ENCODE measurements at places on chromosomes 1 and 21.

- no peak for DNase-seq
These were observed 377.1 kb downstream of the LRRIQ3 start for GRCh38 chr1:73820843-73821242.

DNA sequence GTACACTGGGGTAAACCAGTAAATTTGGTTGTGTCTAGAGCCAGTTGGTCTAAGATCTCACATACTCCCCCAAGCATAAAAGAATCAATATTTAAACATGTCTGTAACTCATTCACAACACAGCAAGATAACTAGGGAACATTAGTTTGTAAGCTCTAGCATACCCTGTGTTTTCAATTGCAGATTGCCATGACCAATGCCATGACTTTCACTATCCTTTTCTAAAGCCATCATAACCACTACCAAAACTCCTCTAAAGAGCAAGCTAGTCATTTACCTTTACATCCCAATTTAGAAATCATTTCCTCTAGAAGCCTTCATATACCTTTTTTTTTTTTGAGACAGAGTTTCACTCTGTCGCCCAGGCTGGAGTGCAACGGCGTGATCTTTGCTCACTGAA is 56.5 kb upstream of the PLA2G4A start:
- no peak for DNase-seq

DNA sequence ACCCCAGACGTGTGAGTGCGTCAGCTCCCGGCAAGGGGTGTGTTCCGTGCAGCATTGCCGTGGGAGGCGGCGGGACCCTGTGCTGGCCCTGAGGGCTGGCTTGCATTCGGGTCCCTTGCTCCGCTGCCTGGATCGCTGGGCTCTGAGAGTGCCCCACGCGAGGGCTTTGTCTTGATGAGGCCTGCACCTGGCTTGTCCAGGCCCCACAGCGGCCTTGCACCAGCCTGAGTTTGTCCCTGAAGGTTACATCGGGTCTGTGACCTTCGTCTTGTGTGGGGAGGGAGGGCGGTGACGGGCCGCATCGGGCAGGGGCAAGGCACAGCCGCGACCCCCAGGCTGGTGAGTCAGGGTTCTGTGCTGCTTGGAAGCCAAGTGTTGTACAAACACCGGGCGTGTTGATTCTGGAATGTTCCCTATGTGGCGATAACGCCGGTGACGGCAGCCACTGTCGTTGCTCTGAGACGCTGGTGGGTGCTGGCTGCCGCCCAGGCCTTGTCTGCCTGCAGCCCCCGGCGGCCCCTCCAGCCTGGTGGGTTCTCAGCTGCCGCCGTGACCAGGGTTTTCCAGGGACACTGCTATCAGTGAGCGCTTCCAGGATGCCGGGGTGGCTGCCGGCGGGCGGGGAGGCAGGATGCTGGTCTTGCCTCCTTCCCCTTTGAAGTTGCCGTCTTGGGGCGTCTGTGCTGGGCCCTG is 42.9 kb downstream of the SLX9 start:
- no peak for DNase-seq

DNA sequence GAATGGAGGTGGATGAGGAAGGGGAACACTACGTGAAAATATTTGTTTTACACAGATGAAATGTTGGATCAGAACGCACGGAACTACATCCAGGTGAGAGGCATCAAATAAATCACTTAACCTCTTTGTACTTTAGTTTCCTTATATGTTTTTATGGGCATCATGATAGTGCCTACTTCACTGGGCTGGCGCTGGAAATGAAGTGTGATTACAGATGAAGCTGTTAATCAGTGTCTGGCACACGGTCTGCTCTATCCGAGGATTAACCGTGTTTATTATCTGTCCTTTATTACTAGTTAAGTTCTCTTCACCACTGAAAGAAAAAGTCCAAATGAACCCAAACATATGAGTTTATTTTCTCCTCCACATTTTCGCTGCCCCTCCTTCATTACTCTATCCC is 96.0 kb upstream of the TRABD2B start:
- peak; percentile 66 for DNase-seq

DNA sequence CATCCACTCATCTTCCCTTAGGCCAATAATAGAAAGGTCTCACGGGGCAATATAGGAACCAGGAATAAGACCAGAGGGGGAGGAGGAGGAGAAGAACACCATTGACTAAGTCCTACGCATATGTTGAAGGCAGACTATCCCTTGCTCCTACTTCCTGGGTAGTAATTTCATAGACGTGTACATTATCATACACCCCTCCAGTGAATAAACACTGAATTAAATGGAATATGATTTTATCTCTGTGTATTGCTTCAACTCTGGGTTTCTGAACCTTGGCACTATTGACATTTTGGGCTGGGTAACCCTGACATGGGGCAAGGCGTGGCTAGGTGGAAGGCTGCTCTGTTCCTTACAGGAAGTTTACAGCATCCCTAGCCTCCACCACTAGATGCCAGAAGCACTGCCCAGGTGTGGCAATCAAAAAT is 17.3 kb upstream of the FHAD1 start:
- DNase-seq, result no peak

DNA sequence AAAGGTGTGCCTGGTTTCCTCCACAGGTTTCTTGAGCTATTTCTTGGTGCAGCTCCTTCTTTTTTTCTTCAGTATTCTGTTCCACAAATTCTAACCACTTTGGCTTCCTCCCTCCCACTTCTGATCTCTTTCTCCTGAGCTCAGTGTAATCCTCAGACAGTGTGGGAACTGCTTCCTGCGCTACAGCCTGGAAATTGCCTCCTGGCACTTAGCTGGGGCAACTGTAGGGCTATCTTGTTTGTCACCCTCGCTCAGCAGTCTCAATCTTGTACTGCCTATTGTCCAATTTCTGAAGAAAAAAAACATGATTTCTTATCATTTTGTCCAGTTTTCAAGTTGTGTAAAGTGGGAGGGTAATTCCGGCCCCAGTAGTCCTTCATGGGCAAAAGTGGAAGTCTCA is 24.0 kb upstream of the GALNT2 start:
- no peak for DNase-seq

- DNase-seq, result no peak
These were observed 59.4 kb downstream of the SLC30A7 start for GRCh38 chr1:100955322-100955721.

DNA sequence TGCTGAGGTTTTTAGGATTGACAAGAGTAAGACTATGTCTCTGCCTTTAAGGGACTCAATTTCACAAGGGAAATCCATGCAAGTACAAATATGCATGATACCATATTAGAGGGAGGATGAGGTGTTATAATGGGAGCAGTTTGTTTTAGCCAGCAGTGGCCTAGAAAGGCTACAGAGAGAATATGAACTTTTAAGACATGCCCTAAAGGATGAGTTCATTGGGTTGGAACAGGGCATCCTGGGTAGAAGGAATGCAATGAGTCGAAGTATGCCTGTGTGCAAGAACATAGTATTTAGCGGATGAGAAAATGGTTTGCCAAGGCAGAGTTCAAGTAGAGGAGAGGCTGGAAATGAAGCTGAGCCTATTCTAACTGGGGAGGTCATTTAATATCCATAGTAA is 32.6 kb upstream of the LEPR start:
- DNase-seq, result no peak

DNA sequence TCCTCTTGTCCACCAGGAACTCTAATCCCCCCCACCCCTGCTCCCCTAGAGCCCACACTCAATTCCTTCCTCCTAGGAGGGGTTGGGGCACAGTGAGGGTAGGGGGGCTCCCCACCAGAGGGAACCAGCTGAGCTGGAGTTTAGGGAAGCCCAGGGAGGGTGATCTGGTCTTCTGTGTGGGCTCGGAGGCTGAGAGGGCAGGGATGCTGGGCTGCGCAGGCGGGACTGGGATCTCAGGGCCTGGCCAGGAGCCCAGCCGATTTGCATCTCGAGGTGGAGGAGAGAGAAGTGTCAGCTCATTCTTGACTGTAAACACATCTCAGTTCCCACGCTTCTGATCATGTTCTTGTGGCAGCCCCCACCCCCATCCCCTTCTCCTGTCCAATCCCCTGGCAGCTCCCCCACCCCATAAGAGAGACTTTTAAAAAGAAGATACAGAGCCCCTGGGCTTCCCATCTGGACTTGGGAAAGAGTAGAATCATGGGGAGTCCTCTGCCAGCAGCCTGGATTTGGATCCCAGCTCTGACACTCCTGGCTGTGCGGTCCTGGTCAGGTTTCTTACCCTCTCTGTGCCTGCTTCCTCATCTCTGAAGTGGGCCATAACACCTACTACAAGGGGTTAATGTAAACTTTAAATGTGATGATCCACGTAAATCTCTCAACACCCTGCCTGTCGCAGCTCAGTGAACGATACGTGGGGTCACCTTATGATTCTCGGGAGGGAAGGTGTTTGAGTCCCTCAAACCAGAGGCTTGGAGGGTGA is 6.6 kb downstream of the PEAR1 start:
- no peak for DNase-seq

- DNase-seq, result no peak
These were observed 2.2 kb downstream of the CSF1 start for GRCh38 chr1:109912873-109913272.

DNA sequence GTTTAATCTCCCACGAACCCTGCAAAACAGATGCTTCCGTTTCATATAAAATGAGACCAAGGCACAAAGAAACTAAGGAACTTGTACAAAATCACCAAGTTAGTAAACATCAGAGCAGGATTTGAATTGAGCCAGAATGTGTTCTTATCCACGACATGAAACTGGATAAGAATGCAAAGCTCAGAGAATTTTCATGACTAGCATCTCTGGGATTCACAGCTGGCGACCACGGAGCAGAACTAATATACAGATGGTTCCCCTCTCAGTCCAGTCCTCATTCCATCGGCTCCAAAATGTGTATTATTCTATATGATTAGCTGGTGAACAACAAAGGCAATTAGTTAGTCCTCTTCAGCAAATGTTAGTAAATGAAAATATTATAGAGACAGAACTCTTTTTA is 72.3 kb upstream of the ERG start:
- no peak for DNase-seq

DNA sequence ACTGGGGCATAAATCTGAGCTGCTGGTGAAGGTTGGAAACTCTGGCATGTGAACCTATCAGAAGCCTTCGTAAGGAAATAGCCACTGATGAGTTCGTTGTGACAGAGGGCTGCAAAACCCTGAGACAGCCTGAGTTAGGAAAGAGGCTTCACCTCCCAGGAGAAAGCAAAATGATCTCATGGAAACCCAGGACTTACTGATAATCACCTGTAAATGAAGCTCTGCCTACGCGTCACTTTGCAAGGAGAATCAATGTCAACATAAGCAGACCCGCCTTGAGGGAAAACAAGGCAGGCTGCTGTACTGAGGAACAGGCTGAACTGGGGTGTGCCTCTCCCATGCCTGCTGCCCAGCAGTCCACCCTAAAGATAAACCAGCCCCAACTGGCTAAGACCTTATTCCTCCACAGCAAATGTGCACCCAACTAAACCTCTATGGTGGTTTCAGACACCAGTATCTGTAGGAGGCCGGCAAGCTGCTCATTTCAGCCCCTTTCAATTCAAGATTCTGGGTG is 46.8 kb upstream of the SLC44A3 start:
- DNase-seq, result no peak

DNA sequence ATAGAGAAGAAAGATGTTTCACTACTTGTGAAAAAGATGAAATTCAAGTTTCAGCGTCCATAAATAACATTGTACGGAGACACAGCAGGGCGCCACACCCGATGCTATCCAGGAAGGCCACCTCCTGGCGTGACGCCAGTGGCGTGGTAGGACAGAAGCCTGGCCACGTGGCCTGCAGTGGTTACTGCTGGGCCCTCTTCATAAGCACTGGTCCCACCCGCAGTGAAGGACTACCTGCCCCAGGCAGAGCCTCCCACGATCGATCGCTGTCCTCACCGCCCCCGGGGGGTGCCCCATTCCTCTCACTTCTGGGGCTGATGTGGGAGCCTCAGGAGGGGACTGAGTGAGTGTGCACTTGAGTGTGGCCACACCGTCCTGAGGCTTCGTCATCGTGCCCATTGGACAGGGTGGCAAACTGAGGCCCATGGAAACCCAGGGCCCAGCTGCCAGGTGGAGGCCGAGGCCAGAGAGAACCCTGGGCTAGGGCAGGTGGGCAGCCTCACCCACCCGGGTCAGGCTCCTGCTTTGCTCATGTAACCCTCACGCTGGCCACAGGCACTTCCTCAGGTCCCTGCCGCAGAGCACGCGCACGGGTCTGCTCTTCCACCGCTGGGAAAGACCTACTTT is 11.7 kb upstream of the HES5 start:
- DNase-seq, result peak; percentile 90

Data from Peyer's patch (tissue), 4 donors.